ENCODE measurements at places on chromosomes 4 and X.

GRCh38 chr4:11769434-11769833 lies 340.7 kb upstream of the HS3ST1 start:
- DNase-seq, result no peak

DNA sequence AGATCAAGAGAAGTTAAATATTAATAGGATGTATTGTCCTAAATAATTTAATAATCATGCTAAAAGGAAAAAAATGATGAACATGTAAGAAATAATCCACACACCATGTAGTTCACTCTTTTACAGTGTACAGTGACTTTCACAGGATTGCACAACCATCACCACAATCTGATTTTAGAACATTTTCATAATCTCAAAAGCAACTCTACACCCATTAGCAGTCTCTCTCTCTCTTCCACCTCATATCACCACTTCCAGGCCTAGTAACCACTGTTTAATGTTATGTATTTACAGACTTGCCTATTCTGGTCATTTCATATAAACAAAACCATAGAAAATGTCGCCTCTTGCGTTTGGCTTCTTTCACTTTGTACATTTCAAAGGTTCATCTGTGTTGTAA lies 153.4 kb downstream of the FSTL5 start:
- DNase-seq, result no peak

- no peak for DNase-seq
These were observed 179.3 kb downstream of the ADGRL3 start for GRCh38 chr4:61379406-61379805.

GRCh38 chr4:88759039-88759894 lies 61.6 kb upstream of the NAP1L5 start:
- no peak for DNase-seq

DNA sequence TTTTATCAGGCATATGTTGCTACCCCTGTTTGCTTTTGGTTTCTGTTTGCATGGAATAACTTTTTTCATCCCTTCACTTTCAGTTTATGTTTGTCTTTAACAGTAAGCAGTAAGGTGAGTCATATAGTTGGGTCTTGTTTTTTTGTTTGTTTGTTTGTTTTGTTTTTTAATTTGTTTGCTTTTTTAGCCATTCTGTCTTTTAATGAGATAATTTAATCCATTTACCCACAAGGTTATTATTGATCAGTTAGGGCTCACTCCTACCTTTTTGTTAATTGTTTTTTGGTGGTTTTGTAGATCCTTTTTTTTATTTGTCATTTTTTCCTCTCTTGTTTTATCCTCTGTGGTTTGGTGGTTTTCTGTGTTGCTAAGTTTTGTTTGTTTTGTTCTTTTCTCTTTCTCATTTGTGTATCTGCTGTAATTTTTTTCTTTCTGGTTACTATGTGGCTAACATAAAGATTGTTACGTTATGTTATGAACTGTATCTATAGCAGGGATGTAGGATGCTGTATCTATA lies 379.5 kb upstream of the MAD2L1 start:
- no peak for DNase-seq

DNA sequence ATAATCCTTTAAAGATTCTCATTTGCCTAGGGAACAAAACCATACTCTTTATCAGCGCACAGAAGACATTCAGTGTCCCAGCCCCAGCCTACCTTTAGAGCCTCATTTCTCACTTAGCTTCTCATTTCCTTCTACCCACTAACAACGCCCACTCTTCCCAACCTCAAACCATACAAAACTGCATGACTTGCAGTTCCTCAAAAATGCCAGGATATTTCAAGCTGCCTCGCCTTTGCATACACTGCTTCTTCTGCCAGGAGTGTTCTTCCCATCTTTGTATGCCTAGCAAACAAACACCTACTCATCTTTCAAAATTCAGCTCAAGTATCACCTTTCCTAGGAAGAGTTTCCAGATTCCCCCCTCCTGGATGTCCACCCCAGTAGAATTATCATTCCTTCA lies 129.9 kb upstream of the ADGRL3 start:
- DNase-seq, result no peak

- DNase-seq, result no peak
These were observed 390.9 kb downstream of the FAT4 start for GRCh38 chr4:125705681-125706080.

DNA sequence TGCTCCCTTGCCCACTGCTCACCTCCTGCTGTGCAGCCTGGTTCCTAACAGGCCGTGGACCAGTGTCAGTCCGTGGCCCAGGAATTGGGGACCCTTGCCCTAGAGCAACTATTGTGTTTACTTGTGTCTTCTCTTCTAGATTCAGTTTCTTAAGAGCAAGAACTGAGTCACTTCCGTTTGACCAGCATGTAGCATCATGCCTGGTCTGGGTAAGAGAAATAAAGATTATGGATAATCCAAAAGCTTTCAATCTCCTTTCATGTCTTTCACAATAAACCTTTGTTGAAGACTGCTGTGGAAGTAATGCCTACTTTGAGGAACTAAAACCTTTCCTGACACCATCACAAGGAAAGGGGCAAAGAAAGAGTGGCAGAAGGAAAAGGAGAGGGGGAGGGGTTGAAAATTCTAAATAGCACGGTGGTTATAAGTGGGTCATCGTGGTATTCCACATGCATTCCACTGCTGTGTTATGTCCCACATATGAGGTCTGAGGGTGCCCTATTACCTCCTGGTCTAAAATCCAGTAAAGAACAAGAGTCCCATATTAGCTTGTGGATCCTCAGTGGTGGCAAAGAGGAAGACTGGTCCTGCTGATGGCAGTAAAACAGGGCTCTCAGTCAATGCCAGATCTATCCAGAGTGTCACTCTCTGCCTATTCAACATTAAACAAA lies 133.4 kb downstream of the RASL11B start:
- DNase-seq, result no peak

DNA sequence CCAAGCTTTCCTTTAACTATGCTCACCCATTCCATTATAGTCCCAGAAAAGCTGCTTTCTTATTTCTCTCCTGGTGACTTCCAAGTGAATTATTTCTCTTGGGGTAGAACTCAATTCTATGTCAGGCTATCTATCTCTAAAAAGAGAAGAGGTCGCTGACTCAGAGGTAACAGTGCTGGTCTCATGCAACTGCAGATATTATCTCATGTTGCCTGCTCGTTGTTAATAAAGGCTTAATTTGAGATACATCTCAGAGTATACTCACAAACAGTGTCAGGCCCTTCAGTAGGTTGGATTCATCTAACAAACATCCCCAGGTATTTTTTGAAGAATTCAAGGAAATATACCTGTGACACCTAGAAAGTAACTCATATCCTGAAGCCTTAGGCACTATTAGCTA lies 2.7 kb downstream of the TMEM154 start:
- no peak for DNase-seq

GRCh38 chrX:70128071-70128470 lies 5.2 kb upstream of the IGBP1 start:
- DNase-seq, result no peak

DNA sequence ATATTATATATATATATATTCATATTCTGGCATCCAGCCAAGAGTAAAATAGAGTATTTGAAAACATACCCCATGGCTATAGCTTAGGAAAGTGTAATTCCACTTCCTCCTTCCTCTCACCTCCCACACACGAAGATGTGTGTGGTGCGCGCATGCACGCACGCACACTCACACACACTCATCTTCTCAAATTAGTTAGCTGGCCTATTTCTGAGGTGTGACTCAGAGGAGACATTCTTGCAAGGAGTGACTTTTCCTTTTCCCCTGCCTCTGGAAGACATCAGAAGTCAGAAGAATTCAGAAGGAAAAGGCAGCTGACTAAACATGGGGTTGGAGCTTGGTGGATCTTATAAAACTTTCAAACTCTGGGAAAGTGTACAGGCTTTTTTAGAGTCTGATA lies 8.8 kb downstream of the ENPEP start:
- no peak for DNase-seq

- DNase-seq, result no peak
These were observed 25.7 kb upstream of the TRPC3 start for GRCh38 chr4:121977251-121978171.

- DNase-seq, result no peak
These were observed 14.5 kb downstream of the CYP2U1 start for GRCh38 chr4:107945809-107946208.
